CD4-positive, alpha-beta T cell treated with Interleukin-4 for 1 hour (primary cell): ENCODE measurements at places on chromosomes 3 and 15.

DNA sequence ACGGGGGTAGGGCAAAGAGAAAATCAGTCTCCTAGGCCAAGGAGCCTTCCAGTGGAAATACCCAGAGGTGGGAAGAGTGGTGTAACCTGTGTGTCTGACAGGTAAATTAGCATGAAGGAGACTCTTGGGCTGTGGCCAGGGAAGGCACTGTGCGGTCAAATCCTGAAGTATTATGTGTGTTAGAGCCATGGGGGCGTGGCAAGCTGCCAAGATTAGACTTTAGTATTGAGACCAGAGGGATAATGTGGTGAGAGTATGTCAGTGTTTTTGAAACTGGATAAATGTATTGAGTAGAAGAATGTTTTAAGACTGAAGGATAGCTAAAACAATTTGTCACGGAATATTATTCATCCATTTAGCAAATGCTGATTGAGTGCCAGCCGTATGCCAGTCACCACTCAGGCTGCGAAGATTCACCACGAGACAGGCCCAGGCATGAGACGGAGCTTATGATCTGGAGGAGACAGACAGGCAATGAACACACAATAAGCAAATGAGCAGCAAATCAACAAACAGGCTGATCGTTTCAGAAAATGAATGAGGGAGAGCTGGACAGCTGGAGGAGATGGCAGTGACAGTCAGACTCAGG is 445.9 kb downstream of the MCTP2 start:
- no peak for DNase-seq

DNA sequence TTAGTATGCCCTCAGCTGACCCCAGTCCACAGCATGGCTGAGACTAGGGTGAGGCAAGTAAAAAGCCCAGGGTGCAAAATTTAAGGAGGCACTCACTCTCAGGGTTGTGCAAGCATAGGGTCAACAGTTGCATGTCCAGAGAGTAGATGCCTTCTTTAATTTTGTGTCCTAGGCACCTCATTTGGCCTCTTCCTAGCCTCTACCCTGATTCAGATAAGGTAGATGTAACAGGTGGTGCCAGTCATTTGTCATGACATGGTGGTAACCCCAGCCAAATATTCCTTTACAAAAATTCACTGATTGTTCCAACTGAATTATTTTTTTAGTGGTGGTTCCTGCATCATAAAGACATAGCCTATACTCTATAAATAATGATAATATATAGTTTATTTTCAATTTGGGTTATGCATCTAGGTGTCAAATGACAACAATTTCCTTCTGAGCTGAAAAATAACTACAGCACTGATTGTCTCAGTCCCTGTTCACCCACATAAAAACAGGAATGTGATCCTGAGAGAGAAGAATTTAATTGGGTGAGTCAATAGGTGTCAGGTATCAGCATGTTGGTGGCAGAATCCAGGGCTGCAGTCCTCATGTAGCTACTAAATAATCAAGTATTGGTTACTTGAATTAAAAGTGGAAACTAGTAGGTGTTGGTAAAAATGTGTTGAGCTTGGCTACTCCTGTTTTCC is 44.2 kb upstream of the TIPARP start:
- DNase-seq = no peak

GRCh38 chr3:147383617-147384016 is 22.7 kb downstream of the ZIC4 start:
- no peak for DNase-seq

DNA sequence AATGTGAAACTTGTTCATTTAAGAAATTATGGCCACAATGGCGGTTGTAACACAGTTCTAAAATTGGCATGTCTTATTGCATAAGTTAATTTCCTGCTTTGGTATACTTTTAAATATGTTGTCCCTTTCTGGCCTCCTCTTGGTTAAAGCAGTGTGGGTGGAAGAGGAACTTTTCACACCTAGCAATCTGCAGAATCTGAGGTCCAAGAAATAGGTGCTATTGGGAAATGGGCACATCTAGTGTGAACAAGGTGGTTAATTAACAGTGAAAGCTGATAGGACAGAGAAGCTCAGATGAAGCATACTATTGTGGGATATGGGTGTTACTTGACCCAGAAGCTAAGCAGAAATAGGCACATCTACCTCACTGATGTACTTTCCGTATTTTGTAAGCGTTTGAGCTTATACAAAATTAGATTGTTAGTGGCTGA is 10.6 kb downstream of the CMC1 start:
- DNase-seq = peak; percentile 17

- no peak for DNase-seq
Observed at GRCh38 chr15:64643685-64644084, 131.7 kb downstream of the RBPMS2 start.

DNA sequence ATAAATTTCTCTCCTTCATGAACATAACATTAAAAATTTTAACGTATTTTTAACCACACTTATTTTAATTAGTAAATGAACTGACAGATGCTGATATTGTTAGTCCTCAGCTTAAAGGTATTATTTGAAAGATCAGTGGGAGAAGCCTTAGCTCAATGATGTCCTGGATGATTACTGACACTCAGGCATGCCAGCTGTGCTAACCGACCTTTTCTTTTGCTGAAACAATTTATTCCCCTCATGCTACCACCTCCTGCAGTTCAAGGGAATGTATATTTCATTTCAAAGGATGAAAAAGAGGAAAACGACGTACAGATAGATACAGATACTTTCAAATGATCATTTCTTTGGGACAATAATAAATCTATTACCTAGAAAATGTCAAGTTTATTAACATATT is 620.8 kb downstream of the FGF12 start:
- no peak for DNase-seq

DNA sequence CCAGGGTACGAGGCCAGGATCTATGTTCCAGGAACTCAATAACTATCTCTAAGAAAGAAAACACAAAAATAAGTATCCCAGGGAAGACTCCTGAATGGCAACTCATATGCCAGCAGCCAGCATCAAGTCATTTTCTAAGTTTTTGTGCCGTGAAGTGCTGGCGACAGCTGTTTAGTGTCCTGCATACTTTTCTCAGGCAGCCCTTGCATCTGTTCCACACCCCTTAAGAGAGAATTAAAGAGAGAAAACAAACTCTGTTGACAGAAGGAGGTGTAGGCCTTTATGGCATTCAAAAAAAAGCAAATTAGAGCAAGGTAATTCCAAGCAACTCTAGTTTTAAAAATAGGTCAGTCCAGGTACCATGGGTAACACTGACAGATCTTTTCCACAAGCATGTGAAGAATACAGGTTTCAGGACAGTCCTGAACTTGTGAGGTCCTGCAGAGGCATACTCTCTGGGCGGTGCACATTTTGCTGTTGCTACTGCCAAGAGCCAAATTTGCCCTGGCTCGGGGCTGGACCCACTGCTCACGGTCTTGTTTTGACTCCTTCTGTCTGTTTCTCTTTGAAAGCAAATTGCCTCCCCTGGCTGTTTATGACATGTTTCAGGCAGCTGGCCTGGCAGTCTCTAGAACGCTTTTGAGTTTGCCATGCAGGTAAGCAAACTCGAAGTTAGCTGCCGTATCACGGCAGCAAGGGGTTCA is 252.1 kb upstream of the ADAMTS9 start:
- DNase-seq = no peak

DNA sequence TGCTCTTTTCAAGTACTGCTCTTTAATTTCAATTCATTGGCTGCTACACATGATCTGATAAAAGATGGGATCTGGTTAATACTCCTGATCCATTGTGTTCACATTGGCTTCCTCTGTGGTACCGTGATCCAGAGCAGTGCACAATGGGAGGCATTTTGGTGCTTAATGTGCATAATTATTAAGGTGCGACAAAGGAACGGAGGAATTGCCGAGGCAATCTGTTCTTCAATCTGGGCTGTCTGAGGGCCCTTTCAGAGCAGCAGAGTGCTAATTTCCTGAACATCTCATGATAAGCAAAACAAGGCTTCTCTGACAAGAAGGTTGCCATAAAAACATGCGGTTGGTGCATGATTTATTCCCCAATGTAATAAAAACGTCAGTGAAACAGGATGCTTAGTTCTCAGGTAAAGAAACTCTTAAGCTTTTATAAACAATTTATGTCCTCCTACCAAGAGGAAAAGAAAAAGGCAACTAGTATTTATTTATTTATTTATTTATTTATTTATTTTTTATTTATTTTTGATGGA is 64.0 kb upstream of the EPHA3 start:
- DNase-seq = no peak

- no peak for DNase-seq
Observed at GRCh38 chr3:111068574-111068973, 3.0 kb upstream of the NECTIN3 start.
